ENCODE measurements at places on chromosomes 5 and 9. TPM values are rescaled to one million over a fixed set of nuclear protein-coding genes. Genes with fewer than 3 reads are reported as not detected.

CERCAM gene
- total RNA-seq: 2.3 TPM

KCNV2 gene
- total RNA-seq: not detected

PCSK5 gene
- 1.6 TPM for total RNA-seq

ADGRD2 gene
- not detected for total RNA-seq

OR2V2 gene
- not detected for total RNA-seq

DAB2IP gene
- 0.08 TPM for total RNA-seq

SLC34A1 gene
- not detected for total RNA-seq

PCDHA4 gene
- not detected for total RNA-seq

Measured in activated CD8-positive, alpha-beta memory T cell treated with anti-CD3 and anti-CD28 coated beads for 36 hours (primary cell).